Renal cortical epithelial cell (primary cell): ENCODE measurements at places on chromosomes 7 and 10.

GRCh38 chr7:46723742-46724141 lies 802.7 kb upstream of the IGFBP3 start:
- no peak for DNase-seq

DNA sequence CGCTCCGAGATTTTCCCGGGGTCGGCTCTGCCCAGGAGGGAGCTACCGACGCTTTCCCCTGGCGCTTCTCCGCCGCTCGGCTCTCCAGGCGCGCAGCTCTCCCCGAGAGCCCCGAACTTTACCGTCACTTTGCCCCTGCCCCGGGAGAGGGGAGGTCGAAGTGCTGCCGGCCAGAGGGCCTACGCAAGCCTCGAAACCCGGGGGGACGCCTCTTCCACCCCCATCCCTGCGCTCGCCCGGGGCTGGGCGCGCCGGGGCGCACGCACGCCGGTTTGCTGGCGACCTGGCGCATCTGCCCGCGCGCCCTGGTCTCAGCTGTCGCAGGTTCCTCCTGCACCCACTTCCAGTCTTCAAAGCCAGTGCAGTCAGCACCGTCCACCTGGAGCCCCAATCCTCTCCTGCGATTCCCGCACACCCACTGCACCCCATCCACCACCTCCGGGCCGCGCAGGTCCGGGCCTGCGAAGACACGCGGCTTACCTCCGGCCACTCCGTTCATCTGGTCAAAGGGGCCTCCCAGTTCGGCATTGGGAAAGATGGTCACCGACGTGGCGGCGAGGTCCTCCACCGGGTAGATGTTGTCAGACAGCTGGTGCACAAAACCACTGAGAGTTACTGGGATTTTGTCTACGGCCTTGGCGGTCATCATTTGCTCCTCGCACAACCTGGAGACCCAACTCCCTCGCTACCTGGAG lies 638 bp downstream of the EGR2 start:
- no peak for DNase-seq

DNA sequence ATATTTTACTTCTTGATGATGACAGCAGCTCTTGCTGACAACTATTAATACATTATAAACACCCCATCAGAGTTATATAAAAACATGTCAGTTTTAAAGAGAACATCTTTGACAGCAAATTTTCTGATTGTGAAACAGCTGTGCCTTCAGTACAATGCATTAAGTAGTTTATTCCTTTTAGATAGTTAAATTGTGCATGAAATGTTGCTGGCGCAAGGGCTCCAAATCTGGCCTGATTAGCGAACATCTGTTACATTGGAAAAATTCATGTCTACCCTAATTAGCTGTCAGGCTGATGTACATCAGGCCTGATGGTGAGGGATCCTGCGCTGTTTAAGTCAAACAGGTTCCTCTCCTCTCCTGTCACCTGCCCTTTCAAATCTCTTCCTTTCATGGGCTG lies 171.9 kb upstream of the SP8 start:
- DNase-seq, result no peak

DNA sequence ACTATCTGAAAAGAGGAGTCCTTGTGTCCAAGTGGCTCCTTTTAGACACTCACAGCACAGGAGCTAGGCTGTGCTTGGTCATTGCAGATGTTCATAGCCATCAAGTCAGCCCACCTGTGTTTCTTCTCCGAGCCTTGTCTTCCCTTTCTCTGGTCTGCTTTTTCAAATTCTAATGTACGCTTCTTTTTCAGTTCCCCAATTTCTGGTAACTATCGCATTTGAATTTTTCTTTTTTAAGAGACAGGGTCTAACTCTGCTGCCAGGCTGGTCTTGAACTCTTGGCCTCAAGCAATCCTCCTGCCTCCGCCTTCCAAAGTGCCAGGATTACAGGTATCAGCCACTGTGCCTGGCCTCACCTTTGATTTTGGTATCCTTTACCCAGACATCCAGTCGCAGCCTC lies 18.9 kb downstream of the APBB1IP start:
- no peak for DNase-seq

DNA sequence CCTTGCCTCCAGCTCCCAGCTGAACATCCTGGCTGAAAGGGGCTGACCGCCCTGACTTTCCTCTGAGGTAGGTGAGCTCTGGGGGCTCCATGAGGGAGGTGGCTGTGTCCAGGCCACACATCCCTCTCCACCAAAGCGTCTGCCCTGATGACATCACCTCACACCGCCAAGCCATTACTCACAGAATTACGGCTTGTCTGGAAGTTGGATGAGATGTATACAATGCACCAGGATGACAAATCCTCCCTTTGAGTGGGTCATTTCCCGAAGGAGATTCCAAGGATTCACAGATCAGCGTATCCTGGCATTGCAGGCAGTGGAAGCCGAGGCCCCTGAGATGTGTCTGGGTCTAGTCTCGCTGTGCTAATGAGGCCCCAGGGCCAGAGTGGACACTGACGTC lies 15.1 kb upstream of the RET start:
- DNase-seq, result no peak

- DNase-seq, result peak; percentile 81
Observed at GRCh38 chr10:114081911-114082583, 38.4 kb downstream of the ADRB1 start.
